ENCODE measurements at places on chromosomes 1 and 21.

DNA sequence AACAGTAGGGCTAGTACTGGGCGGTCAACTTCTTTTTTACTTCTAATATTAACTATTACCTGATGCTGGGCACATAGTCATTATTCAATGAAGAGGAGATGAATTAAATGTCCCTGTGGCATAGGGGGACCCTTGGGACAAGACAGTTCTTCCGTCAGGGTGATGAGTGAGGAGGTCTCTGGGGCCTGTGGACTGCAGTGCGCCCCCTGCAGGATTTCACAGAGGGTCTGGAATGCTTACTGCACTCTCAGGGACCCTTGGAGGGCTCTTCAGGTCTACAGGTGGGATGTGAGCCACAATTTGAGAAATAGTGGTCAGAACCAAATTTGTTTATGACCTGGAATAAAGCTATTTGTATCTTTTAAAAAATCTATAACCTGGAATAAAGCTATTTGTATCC lies 149.4 kb downstream of the FAM78B start:
- no peak for DNase-seq

DNA sequence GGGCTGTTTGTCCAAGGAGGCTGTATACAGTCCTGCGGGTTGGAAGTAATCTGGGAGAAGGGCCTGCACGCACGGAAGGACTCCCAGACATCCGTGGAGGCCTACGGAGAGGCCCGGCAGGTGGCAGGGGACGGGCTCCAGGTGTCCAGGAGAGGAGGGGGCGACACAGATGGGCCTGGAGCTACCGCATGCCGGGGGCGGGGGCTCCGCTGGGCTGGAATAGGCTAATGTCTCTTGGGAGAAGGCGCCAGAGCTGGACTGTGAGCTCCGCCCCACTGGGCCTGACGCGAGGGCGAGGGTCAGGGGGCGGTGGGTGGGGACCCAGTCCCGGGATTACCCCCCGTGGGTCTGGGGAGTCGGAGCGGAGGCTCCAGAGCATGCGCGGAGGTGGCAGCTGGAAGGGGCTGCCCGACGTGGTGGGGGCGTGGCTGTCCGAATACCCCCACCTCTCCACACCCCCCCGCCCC lies 659 bp downstream of the AGO1 start:
- peak; percentile 22 for DNase-seq

GRCh38 chr1:165063181-165063965 lies 293.1 kb downstream of the LMX1A start:
- no peak for DNase-seq

GRCh38 chr1:78640462-78640861 lies 9.2 kb upstream of the IFI44 start:
- no peak for DNase-seq

DNA sequence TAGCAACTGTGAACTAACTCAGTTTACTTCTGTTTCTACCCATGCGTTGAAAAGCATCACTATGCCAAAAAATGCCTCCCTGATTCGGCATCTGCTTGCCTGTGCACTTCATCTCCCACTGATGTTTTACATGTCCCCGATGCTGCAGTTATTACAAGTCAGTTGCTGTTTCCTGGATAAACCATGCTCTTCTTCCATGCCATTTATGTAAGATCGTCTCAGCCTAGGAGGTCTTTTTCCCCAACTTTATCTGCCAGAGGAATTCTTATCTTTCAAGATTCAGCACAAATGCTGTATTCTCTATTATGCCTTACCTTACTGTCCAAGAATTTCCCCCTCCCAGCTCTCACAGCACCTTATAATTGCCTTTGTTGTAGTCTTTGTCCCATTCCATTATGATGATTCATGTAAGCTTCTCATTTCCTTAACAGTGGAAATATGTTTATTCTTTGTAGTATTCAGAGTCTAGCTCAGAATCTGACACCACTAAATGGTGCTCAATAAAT lies 30.0 kb downstream of the PRKACB start:
- DNase-seq: peak; percentile 88

GRCh38 chr1:65946376-65946775 lies 153.7 kb downstream of the PDE4B start:
- no peak for DNase-seq

- no peak for DNase-seq
These were observed 253.7 kb downstream of the CACNA1E start for GRCh38 chr1:181737056-181737455.

GRCh38 chr21:45299864-45300785 lies 12.4 kb upstream of the POFUT2 start:
- peak; percentile 58 for DNase-seq

GRCh38 chr1:92563457-92564216 lies 76.9 kb upstream of the GFI1 start:
- no peak for DNase-seq

DNA sequence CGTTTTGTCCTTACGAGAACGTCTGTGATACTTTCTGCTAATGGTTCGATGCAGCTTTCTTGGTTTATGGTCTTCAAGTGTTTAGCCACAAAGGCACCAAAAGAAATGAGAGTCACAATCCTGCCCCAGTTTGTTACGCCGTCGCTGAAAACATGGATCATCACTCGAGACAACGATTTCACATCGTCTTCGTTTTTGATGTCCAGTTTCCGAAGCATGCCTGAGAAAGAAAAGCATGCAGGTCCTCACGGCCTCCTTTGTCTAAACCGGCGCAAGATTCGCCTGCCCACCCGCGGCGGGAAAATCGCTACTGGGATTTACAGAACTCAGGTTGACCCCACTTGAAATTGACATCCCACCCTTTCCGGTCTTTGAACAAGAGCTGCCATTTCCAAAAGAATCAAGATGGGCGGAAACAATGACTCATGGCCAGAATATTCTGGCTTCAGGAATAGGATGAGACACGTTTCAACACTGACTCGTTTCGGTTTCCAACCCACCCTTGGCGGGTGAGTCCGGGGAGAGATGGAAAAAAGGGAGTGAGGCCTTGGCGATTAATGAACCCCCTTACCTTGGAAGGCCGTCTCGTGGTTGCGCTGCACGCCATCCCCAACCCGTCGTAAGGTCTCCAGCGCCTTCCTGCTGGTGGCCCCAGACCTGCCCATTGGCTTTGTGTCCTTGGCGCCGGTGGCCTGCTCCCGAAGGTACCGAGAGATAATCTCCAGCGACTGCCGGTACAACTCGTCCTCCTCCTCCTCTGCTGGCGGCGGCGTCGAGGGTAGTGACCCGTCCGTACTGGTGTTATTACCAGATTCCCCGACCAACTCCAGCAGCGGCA lies 919 bp downstream of the MCL1 start:
- DNase-seq: peak; percentile 89

DNA sequence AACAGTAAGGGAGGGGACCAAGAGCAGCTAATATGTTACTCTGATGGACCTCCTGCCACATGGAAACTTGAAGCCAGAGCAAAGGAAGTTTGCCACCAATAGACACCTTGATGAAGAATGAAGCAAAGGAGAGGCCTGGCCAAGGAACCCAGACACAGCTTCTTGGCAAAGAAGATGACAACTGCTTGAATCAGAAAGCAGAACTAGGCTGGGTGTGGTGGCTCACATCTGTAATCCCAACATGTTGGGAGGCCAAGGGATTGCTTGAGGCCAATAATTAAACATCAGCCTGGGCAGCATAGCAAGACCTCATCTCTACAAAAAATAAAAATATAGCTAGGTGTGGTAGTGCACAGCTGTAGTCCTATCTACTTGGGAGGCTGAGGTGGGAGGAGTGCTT lies 31.7 kb upstream of the CAPZB start:
- no peak for DNase-seq

- no peak for DNase-seq
These were observed 75.8 kb downstream of the TRIM33 start for GRCh38 chr1:114435088-114435715.

- DNase-seq: no peak
These were observed 16.6 kb upstream of the CCDC27 start for GRCh38 chr1:3735688-3736087.

- DNase-seq: peak; percentile 35
These were observed 20.3 kb upstream of the LMX1A start for GRCh38 chr1:165376811-165377311.

- DNase-seq: no peak
These were observed 8.3 kb downstream of the PGM1 start for GRCh38 chr1:63601463-63601862.

DNA sequence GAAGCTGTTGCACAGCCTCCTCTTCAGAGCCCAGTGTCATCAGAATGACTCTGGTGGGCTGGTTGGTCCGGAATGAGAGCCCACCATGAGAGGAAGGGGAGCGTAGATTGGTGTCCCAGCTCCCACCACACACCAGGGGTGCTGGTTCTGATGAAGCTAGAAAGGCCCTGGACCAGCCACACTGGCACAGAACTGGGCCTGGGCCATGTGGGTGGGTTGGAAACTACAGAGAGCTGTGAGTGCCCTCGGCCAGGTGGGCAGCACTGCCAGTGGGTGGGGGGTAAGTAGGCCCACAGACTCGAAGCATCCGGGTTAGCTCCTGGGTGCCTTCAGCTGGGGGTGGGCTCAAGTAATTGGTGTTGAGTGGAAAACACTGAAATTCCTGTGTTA lies 11.6 kb upstream of the TFF1 start:
- no peak for DNase-seq

- peak; percentile 55 for DNase-seq
These were observed 884 bp downstream of the PHACTR4 start for GRCh38 chr1:28370239-28371009.
